ENCODE measurements at places on chromosomes 3 and 15. TPM values are rescaled to one million over a fixed set of nuclear protein-coding genes. Genes with fewer than 3 reads are reported as not detected.

DNA sequence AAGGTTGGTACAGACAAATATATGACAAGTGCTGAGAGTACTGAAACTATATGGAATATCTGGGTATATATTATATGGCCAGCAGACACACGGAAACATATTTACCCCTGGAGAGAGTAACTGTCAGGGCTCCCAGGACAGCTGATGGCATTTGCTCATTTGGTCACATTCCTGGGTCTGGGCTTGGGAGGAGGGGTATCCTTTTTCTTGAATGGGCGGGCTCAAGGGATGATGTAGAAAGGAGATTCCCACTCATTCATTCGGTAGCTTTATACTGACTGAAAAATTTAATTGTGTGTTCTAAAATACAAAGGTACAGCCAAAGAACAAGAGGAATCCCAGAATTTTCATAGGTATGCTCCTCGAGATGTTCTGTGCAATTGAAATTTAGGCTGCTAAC is 131.0 kb downstream of the KCNAB1 start:
- H3K27me3 ChIP-seq = peaks cover 11% of the 10 kb centered on the region
- H3K36me3 ChIP-seq = no peaks in the 10 kb centered on the region
- H3K4me1 ChIP-seq = no peaks in the 10 kb centered on the region
- H3K4me3 ChIP-seq = no peak overlapping the region
- DNase-seq = no peak

DPPA2 gene
- not detected for total RNA-seq

GRCh38 chr3:182606905-182607504 is 186.3 kb upstream of the ATP11B start:
- no peaks in the 10 kb centered on the region for H3K4me1 ChIP-seq
- no peak overlapping the region for H3K27ac ChIP-seq
- no peaks in the 10 kb centered on the region for H3K36me3 ChIP-seq
- no peak overlapping the region for H3K4me3 ChIP-seq
- no peak for DNase-seq
- H3K27me3 ChIP-seq = peaks cover 7% of the 10 kb centered on the region

DNA sequence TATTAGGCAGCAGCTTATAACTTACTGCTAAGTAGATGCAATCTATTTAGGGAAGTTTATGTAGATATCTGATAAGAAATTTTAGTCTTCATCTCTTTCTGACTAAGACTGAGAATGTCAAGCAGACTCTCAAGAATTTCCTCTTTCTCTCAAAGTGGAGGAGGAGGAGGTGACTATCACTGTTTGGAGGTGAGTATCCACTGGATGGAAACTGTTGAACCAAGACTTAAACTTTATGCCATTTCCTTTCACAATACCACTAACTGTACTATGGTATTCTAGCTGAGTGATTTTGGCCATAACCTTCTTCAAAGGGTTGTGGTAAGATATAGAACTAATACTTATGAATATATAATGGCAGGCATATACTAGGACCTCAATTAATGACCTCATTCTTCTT is 64.6 kb downstream of the TPRG1 start:
- DNase-seq = no peak
- H3K4me3 ChIP-seq = no peak overlapping the region
- H3K27me3 ChIP-seq = no peaks in the 10 kb centered on the region
- H3K27ac ChIP-seq = no peak overlapping the region
- H3K36me3 ChIP-seq = no peaks in the 10 kb centered on the region
- peaks cover 23% of the 10 kb centered on the region for H3K4me1 ChIP-seq

GRCh38 chr3:49388289-49388820 is 23.4 kb downstream of the RHOA start:
- no peak overlapping the region for H3K4me3 ChIP-seq
- peak overlapping the region; percentile 50 for H3K27ac ChIP-seq
- peaks cover 51% of the 10 kb centered on the region for H3K4me1 ChIP-seq
- DNase-seq = no peak

CCK gene
- not detected for total RNA-seq

DNA sequence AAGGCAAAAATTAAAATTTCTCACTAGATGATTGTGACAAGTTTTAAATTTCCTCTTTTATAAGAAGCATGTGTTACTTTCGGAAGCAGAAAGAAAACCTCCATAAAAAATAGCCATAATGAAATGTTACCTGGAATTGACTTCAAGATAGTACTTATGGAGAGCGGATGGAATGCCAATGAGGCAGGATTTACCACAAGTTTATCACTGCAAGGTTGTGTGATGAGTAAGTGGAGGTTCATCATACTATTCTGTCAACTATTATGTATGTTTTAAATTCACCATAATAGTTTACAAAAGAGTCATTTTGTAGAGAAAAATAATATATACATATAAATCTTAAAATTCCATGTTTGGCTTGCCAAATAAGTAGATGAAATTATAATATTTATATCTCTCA is 230.3 kb downstream of the SCAPER start:
- H3K4me1 ChIP-seq = no peaks in the 10 kb centered on the region
- DNase-seq = no peak
- no peak overlapping the region for H3K27ac ChIP-seq

GRCh38 chr15:67820992-67821783 is 4.1 kb upstream of the SKOR1 start:
- no peak overlapping the region for H3K4me3 ChIP-seq
- DNase-seq = peak; percentile 61
- H3K4me1 ChIP-seq = peaks cover 37% of the 10 kb centered on the region
- H3K27me3 ChIP-seq = peaks cover 82% of the 10 kb centered on the region
- no peaks in the 10 kb centered on the region for H3K36me3 ChIP-seq

DNA sequence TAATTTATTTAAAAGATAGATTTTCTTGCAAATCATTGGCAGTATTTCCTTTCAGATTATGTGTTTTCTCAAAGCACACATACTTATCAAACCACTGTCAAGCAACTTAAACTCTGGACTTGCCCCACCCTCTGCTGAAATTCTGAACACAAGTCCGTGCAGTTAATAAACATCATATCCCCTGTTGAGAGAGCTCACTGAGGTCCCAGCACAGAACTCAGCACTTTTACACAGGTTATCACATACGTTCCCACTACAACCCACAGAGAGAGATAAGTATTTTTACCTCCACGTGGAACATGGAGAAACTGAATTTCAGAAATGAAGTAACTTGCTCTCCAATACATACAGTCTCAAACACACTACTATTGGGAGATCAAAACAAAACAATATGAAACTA is 267.6 kb upstream of the IGF1R start:
- no peak overlapping the region for H3K27ac ChIP-seq
- no peak for DNase-seq
- no peaks in the 10 kb centered on the region for H3K4me1 ChIP-seq

DNA sequence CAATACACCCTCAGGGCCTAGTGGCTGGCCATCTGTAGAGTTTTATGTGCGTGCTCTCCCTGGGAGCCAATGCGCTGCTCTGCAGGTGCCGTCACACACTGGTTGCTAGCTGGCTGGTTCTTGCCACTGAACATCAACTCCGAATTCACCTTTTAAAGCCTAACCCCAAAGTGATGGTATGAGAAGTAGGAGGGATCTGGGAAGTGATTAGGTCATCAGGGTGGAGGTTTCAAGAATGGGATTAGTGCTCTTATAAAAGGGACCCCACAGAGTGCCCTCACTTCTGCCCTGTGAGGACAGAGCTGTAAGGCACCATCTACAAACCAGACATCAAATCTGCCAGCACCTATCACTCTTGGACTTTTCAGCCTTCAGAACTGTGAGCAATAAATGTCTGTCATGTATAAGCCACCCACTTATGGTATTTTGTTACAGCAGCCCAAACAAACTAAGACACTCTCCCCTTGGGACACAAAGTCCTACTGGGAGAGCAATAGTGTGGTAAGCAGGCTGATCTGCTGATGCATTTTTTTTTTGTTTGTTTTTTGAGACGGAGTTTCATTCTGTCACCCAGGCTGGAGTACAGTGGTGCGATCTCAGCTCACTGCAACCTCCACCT is 20.3 kb downstream of the RGMA start:
- H3K27ac ChIP-seq = no peak overlapping the region
- no peaks in the 10 kb centered on the region for H3K36me3 ChIP-seq
- no peak for DNase-seq
- no peak overlapping the region for H3K4me3 ChIP-seq

DNA sequence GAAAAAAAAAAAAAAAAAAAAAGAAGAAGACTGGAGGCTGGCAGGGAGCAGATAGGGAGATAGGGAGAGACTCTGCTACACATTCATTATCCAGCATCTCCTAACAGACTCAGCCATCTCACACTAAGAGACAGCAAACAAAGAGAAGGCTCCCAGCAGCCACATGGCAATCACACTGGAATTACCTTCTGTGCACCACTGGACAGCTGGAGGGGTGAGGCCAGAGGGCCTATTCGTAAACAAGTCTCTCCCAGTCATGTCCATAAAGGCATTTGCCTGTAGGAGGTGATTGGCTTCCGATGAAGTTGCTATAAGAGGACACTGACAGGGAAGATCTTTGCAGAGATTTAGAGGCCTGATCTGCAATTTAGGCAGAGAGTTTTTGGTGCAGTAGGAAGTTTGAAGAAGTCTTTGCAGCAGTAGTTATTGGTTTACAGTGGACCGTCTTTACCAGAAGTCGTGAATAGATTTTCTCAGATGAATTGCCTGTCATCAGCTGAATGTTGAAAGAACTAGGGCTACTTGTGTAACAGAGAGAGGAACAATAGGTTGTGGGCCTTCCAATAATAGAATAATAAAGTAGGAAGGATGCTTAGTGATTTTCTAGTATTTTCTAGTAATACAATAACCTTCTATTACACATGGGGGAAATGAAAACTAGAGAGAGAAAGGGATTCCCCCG is 89.7 kb downstream of the TP63 start:
- H3K36me3 ChIP-seq = no peaks in the 10 kb centered on the region
- H3K27me3 ChIP-seq = no peaks in the 10 kb centered on the region
- no peak overlapping the region for H3K27ac ChIP-seq
- no peaks in the 10 kb centered on the region for H3K4me1 ChIP-seq
- no peak for DNase-seq
- H3K4me3 ChIP-seq = no peak overlapping the region

DNA sequence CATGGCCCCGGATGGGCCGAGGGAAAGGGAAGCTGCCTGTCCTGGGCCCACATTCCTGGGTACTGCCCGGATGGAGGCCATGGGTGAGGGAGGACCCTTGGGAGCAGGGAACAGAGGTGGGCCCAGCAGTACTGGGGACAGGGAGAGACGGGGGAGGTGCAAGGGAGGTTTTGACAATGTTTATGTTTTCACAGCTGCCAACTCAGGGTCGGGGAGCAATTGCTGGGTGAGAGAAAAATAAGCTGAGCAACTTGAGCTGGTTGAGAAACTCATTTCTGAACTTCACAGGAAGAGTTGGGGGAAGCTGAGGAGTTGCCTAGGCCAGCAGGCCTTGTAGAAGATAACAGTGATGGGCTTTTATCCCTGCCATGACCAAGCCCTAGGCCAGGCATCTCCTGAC is 11.1 kb upstream of the TSPAN3 start:
- DNase-seq = no peak
- no peak overlapping the region for H3K27ac ChIP-seq
- H3K36me3 ChIP-seq = no peaks in the 10 kb centered on the region
- H3K4me1 ChIP-seq = peaks cover 16% of the 10 kb centered on the region

- H3K27me3 ChIP-seq = no peaks in the 10 kb centered on the region
- no peaks in the 10 kb centered on the region for H3K36me3 ChIP-seq
- peaks cover 26% of the 10 kb centered on the region for H3K4me1 ChIP-seq
Measured at GRCh38 chr3:31103181-31103580, 208.7 kb upstream of the GADL1 start.

- H3K36me3 ChIP-seq = no peaks in the 10 kb centered on the region
- DNase-seq = no peak
- no peak overlapping the region for H3K4me3 ChIP-seq
- H3K27ac ChIP-seq = peak overlapping the region; percentile 58
- peaks cover 9% of the 10 kb centered on the region for H3K4me1 ChIP-seq
Measured at GRCh38 chr15:101070502-101071273, 151.5 kb downstream of the LRRK1 start.

ARGFX gene
- total RNA-seq = not detected

GRCh38 chr3:77467702-77468625 is 428.1 kb downstream of the ROBO2 start:
- no peak overlapping the region for H3K27ac ChIP-seq
- H3K27me3 ChIP-seq = no peaks in the 10 kb centered on the region
- H3K4me3 ChIP-seq = no peak overlapping the region
- no peaks in the 10 kb centered on the region for H3K36me3 ChIP-seq

GRCh38 chr15:45606841-45607240 is 19.7 kb downstream of the BLOC1S6 start:
- H3K4me3 ChIP-seq = no peak overlapping the region
- no peak overlapping the region for H3K27ac ChIP-seq
- DNase-seq = no peak
- peaks cover 6% of the 10 kb centered on the region for H3K4me1 ChIP-seq
- peaks cover 8% of the 10 kb centered on the region for H3K36me3 ChIP-seq

TIPIN gene
- 50.1 TPM for total RNA-seq

GRCh38 chr3:65788461-65788860 is 250.3 kb downstream of the MAGI1 start:
- no peaks in the 10 kb centered on the region for H3K27me3 ChIP-seq
- H3K27ac ChIP-seq = no peak overlapping the region
- H3K4me3 ChIP-seq = no peak overlapping the region
- no peak for DNase-seq
- H3K4me1 ChIP-seq = no peaks in the 10 kb centered on the region

GRCh38 chr3:94935738-94936580 is 873.1 kb downstream of the NSUN3 start:
- DNase-seq = no peak
- H3K36me3 ChIP-seq = no peaks in the 10 kb centered on the region
- no peak overlapping the region for H3K27ac ChIP-seq

Measured in activated CD8-positive, alpha-beta T cell treated with anti-CD3 and anti-CD28 coated beads for 36 hours (primary cell).